ENCODE measurements at places on chromosomes 16 and 17.

DNA sequence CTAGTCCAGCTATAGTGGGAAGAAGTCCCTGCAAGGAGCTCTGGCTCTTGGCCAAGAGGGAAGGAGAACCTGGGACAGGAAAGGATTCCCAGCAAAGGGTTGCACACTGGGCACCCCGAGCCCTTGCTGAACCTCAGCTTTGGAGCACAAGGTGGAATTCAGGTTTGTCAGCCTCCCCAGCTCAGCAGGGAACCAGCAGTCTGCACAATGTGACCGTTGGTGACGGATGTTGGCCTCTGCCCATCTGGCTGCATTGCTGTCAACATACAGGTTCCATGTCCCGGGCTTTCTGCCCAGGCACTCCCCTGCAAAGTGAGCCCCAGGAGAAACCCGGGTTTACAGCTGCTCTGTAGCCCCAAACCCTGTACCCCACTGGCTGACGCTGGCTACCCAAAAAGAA is 6.7 kb downstream of the RPRML start:
- no peak for DNase-seq

DNA sequence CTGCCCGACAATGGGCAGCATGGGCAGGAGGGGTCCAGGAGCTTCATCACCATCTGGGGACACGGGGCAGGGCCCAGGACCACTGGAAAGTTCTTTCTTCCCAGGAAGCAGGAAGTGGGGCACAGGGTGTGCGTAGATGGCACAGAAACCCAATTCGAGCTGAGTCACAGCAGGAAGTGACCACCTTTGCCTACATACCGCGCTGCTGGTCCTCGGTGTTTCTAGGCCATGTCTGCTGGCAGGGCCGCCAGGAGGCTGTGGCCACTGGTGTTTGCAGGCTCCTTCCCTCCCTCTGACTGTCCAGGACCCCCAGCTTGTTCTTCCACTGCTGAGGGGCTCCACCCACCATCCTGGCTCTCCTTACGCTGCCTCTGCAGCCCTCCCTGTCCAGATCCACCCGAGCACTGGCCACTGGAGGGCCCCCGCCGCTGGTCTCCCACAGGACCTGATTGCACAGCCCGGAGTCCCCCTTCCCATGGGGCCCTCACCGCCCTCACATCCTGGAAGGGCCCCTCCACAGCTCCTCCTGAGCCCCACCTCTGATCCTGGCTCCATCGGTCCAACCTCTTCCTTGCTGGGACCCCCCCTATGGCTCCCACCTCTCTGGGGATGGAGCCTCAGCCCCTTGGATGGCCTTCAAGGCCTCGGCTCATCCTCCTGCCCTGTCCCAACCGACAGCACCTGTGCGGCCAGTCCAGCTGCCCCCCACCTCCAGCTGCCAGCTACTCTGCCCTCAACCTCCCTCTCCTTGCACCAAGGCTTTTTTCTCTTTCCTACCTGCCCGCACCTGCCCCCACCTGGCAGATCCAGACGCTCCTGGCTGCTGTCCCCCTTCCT is 14.5 kb upstream of the RASD1 start:
- no peak for DNase-seq

GRCh38 chr17:48502901-48503300 is 27.9 kb downstream of the HOXB1 start:
- no peak for DNase-seq

GRCh38 chr16:27254262-27254811 is 14.2 kb downstream of the NSMCE1 start:
- DNase-seq, result no peak

DNA sequence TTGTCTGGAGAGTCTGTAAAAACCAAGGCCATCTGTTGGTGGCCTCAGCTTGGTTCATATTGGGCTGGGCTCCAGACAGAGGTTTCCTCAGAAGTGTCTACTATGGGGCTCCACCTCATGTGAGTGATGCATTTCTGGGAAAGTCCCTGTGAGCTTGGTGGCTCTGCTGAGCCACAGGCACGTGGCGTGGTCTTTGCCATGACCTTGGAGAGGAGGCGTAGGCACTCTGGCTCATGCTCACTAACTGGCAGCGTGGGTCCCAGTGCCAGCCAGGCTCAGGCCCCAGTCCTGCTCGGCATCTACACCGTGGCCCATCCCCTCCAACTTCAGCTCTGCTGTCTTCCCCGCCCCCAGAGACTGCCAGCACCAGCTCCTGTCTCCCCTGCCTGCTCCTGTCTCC is 10.7 kb upstream of the SMTNL2 start:
- no peak for DNase-seq

DNA sequence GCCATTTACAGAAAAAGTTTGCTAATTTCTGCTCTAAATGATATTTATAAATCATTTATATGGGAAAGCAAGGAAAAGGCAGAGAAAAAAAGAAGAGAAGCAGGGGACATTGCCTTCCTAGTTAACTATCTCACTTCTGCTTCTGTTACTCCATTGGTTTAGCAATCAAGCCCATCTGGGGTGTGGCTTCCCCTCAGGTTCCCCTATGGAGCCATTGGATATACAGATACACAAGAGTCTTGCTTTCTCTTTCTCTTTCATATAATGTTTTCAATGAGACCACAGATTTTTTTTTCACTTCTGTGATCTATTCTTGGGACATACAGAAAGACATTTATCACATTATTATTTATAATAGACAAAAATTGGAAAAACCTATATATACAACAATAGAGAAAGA is 105.6 kb upstream of the TOM1L1 start:
- DNase-seq, result no peak

- no peak for DNase-seq
Measured at GRCh38 chr16:62370445-62370844, 334.2 kb upstream of the CDH8 start.

DNA sequence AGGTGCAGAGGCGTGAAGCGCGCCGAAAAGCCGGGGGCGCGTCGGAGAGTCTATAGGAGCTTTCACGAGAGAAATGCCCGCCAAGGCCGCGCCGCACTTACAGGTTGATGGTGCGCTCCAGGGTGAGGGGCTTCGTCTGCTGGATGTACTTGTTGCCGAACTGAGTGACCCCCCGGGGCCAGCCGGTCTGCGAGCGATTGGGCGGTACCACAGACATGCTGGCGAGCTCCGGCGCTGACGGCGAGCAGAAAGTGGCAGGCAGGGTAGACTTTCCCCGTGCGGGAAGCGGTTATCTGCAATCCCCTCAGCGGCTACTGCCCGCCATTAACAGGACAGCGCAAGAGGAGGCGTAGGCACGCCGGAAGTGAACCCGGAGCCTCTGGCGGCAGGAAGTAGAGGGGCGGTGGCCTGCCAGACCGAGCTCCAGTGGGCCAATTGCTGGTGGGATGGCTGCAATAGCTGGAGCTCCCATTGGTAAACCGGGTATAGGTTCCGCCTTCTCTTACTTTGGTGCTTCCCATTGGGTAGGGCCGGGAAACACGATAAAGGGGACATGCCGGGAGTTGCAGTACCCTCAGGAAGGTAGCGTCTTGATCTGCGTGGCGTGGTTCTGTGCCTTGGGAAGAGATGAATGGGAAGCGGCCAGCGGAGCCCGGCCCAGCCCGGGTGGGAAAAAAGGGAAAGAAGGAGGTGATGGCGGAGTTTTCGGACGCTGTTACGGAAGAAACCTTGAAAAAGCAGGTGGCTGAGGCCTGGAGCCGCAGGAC is at the start of the genes NUDT21 and OGFOD1:
TSS of gene NUDT21 (minus strand) at position 347 of the 767 bp plus-strand sequence. CDS start at position 217, 130 bp downstream.
TSS of gene OGFOD1 (plus strand) at position 569 of the 767 bp plus-strand sequence. CDS start at position 628, 59 bp downstream.
- DNase-seq, result peak; percentile 96

DNA sequence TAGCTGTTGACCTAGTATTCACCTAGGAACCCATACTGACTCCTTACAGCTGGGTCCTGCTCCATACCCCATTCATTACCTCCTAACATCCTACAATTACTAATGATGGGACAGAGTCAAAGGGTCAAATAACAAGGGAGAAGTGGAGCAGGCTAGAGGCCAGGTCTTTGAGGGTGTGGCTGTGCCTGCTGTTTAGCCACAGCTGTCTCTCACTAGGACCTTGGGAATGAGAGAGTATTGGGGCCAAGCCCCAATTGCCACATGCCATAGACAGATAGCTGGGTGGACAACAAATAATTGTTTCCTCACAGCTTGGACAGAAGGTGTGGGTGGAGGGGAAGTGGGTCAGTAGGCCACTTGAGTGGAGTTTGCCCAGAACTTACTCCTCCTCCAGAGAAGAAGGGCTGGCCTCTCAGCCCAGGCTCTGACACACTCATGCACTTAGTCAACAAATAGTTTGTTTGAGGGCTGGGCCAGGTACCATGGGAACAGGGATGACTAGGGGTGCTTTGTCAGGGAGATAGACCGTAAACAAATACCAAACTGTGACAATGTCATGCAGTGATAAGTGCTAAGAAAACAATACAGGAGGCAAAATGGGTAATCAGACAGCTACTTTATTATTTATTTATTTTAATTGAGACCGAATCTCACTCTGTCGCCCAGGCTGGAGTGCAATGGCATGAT is 10.2 kb upstream of the CENPT start:
- peak; percentile 99 for DNase-seq

- no peak for DNase-seq
Measured at GRCh38 chr17:45274033-45274432, 12.1 kb upstream of the SPATA32 start.

DNA sequence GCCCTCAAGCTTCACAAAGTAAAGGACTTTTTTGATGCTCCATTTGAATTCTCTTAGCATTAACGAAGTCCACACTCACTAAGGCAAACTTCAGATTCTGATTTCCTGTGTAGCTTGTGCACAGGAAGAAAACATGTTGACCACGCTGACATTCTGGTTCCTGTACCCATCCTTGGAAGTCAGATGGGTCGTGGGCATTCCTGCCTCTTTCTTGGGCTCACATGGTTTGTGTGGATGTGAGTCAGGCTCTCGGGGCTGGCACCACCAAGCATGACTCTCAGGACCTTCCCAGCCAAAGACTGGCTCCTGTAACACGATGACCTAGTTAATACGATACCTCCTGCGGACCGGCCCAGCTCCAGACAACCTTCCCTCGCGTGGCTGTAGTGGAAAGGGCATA is 32.8 kb downstream of the ARSG start:
- no peak for DNase-seq

DNA sequence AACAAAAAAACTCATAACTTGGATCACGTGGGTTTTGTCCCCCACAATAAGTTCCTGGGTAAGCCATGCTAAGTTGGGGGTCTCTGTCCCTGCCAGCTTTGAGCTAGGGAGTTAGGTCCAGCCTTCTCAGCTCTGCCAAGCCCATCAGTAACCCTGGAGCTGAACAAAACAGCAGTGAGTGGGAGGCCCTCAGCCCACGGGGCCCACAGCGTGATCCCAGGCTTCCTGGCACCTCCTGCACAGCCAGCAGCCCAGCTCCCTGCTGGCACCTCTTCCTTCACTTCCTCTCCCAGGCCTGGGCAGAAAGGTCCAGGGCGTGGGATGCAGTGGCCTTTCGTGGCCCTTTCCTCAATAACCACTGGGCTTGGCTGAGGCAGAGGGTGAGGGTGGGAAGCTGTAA is 35.5 kb upstream of the CDC42EP4 start:
- DNase-seq, result no peak

DNA sequence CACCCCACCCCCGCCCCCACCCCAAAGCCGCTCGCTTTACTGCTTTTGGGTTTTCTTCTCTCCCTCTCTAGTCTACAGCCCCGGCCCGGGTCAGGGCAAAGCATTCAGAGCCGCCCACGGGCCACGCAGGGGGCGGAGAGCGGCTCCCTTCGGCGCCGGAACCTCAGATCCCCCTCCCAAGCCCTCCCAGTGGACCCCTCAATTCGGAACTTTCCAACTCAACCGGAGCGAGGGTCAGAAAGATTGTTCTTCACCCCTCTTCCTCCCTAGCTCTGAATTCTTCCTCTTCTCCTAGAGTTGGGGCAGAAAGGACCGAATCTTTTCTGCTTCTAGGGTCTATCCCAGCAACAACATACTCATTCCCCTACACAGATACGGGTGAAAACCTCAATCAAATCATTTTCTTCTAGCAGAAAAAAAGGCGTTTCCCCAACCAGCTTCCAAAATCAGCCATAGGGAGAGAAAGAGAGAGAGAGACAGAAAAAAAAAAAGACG is 1.0 kb downstream of the HOXB2 start:
- no peak for DNase-seq

GRCh38 chr17:41363881-41364280 is 5.7 kb downstream of the KRT33B start:
- no peak for DNase-seq

DNA sequence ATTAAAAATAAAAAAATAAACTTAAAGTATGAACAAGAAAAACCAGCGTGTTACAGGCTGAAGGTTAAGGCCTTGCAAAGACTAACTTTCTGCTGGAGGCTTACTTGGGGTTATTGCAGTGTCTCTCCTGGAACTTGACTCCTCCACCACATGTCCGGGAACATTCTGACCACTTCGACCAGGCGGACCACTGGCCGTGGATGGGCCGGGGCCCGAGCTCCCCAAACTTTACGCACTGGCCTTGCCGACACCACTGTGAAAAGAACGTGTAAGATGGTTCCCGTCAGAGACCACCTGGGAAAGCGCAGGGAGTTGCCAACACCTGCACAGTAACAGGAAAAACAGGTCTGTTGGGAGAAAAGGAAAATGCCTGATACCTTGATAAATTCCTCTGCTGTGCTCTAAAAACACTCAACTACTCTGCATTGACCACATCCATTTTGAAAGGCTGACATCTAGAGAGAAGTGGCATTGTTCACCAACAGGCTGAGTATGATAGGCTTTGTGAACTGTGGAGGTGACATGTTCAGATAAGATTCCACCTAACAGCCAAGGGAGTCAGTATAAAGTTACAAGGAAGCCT is 99.1 kb downstream of the ADAMTS18 start:
- DNase-seq, result no peak

GRCh38 chr16:71954699-71955195 is 45.5 kb downstream of the PKD1L3 start:
- no peak for DNase-seq

GRCh38 chr17:59527325-59527917 is 38.0 kb upstream of the DHX40 start:
- no peak for DNase-seq

DNA sequence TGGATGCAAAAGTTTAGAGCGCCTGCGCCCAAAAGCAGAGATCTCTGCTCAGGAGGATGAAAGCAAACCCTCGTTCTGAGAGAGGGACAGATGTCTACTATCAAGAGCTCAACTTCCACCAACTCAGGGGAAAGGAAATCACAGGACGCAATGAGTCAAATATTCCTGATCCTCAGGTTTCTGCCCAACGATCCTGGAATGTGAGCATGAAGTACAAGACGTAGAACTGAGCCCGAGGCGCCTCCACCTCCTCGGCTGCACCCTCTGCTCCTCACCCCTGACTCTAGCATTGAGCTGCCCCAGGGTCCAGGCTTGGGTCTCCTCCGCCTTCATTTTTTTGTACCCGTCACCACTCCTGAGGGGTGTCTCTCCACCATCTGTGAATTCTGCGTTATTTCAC is 15.4 kb downstream of the IFT140 start:
- DNase-seq, result no peak

- DNase-seq, result no peak
Measured at GRCh38 chr16:19400711-19401110, 17.0 kb upstream of the TMC5 start.

DNA sequence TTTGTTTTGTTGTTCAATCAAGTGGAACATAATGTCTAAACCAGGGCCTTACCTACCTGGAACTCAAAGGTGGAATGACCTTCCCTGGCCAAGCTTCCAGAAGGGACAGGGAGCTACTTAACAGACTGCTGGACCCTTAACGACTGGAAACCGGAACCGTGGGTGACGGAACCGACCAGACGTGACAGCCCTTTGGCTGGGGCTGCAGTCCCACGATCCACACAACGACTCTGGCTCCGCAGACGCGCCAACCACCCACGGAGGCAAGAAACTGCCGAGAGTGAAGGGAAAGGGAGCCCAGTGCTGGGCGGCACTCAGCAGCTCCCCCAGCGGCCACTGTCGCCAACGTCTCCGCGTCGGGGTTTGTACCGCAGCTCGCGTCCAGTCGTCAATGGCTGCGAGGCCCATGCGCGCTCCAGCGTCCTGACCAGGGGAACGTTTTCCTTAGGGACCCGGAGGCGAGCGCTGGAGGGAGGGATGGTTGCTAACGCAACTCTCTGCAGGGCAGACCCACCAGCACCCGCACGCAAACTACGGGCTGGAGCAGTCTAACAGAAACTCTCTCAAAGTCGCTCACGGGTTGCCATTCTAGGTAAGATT is 5.5 kb upstream of the KIF22 start:
- no peak for DNase-seq
